ENCODE measurements at places on chromosomes 7 and 10.

DNA sequence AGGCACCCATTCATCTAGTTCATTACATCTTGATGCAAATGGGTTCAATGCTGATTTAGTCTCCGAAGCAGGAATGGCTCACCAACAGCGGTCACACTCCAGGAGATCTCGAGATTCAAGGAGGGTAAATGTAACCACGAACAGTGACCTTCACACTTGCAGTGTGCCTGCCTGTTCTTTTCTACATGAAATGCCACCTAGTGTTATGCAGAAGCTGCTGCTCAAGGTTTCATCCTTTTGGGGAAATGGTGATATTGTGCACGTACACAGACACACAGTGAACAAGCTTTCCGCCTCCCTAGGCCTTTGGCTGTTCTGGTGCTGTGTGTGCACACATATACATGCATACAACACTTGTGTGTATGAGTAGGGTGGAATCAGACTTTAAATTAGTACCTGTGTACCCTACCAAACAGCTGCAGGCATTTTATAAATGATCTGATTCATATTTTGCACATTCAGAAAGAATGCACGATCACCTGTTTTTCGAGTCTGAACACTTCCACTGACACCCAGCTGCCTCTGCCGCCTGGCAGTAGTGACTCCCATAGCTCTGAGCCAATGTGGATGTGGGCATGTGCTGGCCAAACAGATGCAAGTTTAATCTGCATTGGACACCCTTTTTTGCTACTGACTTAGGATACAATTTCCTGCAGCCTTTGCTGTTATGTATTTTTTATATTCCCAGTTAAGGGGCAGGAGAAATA is 100.5 kb downstream of the TACC2 start:
- DNase-seq: no peak

DNA sequence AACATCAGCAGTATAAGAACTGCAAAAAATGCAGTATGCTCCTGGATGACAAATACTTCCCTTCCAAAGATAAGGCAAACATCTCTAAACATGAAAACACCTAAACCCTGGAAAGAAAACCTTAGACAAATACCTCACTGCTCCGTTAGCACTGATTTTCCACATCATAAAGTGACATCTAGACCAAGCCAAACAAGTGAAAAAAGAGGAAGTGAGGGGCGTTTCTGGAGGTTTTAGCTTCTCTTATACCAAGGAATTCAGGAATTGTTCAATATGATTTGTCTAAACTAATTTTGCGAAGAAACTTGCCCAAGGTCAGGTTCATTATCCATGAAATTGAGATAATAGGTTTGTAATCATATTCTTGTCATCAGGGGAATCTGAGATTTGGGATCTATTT is 279.7 kb downstream of the ADRA2A start:
- no peak for DNase-seq

DNA sequence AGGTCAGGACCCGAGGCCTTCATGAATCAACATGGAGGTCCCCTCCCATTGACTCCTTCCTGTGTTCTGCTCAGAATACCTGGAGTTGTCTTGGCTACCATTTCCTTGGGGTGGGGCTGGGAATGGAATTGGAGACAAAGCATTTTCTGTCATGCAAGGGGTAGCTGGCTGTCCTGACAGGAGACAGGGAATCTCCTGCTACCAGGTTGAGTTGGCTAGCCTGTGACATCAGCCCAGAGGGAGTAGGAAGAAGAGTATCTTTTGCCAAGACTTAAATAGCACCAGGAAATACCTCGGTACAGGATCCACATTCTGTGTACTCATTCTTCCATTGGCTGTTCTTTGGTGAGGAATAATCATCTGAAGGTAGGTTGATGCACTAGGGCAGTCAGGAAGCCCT is 4.9 kb downstream of the ZDHHC16 start:
- DNase-seq: no peak

DNA sequence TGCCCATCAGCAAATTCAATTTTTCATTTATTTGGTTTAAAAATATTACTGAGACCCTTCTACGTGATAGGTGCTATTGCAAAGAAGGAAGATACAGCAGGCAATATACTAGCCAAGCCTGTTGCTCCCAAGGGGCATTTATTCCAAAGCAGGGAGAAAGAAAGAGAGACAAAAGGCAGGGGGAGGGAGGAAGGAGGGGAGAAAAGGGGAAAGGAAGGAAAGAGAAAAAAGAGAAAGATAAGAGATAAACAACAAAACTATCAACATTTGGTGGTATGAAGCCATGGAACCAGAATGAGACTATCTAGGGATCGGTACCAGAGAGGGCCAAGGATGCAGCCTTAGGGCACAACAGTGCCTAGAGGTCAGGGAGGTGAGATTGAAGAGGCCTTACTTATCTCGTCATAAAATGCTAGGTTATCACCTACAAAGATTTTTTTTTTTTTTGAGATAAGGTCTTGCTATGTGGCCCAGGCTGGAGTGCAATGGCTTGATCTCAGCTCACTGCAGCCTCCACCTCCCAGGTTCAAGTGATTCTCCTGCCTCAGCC is 55.3 kb upstream of the CAPZA2 start:
- DNase-seq: no peak

GRCh38 chr10:11532306-11532705 is 79.1 kb downstream of the USP6NL start:
- no peak for DNase-seq

GRCh38 chr10:57950442-57950974 is 317.2 kb downstream of the IPMK start:
- DNase-seq: no peak

- peak; percentile 27 for DNase-seq
These were observed 93.9 kb downstream of the CCDC3 start for GRCh38 chr10:12907656-12908055.

All from EL (cell line).